T-helper 1 cell (primary cell): ENCODE measurements at places on chromosomes 5 and 9.

DNA sequence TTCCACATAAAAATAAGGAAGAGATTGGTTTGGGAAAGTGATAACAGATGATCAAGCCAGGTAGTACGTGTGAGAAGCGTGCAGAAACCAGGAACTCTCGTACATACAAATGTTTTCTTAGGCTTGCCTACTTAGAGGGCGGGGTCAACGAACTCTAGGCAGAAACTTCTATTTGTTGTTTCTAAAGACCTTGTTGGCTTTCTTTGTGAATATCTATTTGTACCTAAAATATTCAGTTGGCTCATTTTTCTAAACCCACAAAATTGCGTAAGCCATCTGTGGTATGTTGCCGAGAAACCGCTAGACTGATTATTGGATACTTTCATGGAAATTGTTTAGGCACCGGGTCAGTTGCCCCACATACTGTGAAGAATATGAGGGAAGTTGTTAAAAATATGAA lies 458.5 kb downstream of the MAT2B start:
- DNase-seq, result no peak

DNA sequence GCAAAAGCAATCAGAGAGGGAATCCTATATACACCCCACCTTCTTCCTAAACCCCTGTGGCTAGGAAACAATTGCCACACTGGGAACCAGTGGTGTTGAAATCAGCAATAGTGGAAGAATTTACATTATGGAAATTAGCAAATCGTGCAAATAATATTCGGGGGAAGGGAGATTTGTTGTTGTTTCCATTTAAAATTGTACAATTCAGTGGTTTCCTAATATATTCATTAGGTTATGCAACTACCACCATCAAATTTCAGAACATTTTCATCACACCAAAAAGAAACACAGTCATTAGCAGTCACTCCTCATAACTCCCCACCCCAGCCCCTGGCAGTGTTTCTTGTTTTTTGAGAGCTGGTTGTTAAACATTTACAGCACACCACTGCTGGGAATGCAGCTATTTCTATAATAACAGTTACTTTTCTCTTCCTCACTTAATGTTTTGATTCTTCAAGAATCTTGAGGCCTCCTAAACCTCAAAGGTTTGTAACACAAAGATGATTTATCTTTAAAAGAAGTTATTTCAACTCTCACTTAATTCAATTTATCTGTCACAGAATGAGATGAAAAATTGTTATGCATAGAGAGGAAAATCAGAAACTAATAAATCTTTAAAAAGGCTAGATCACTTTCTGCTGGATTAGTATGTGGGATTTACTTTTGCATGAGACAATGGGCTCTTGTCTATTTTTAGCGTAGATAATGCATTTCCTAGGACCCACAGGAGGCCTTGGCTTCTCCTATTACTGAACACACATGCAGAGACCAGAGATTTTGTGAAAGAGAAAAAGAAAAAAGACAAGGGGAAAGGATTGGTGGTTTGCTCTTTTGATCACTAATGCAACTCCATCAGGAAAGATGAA lies 91.8 kb upstream of the DAPK1 start:
- no peak for DNase-seq

GRCh38 chr5:180159756-180160155 lies 49.3 kb downstream of the RASGEF1C start:
- no peak for DNase-seq

DNA sequence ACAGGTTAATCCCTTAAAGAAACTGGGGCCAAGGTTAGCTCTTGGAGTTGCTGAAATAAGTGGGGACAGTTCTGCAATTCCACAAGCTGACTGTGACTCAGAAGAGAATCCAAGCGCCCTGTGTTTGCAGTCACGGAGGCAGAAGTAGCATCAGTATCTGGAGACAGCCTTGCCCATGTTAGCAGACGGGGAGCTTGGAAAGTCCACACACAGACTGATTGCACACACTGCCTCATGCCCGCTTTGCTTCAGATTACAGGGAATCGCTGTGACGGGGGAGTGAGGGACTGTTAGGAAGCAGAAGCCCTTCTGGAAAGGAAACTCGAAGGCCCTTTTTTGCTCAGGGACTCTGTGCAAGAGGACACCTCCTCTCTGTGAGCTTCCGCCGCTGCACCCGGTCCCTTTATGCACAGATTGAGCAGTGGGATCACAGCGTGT lies 30.9 kb upstream of the PPP1R26 start:
- no peak for DNase-seq

DNA sequence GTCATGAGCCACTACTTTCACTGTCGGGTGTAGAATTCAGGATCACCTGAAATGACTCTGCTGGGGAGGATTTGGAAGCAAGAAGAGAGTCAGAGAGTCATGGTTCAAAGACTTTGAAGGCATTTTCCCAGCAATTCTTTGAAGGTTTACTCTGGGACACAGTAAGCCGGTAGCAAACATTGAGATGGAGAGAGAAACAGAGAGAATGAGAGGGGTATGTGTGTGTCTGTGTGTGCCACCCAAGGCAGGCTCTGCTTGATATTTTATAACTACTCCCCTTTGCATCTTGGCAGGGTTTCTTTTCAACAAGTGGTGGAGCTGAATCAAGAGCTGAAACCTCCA lies 89.8 kb downstream of the ANKRD55 start:
- no peak for DNase-seq

DNA sequence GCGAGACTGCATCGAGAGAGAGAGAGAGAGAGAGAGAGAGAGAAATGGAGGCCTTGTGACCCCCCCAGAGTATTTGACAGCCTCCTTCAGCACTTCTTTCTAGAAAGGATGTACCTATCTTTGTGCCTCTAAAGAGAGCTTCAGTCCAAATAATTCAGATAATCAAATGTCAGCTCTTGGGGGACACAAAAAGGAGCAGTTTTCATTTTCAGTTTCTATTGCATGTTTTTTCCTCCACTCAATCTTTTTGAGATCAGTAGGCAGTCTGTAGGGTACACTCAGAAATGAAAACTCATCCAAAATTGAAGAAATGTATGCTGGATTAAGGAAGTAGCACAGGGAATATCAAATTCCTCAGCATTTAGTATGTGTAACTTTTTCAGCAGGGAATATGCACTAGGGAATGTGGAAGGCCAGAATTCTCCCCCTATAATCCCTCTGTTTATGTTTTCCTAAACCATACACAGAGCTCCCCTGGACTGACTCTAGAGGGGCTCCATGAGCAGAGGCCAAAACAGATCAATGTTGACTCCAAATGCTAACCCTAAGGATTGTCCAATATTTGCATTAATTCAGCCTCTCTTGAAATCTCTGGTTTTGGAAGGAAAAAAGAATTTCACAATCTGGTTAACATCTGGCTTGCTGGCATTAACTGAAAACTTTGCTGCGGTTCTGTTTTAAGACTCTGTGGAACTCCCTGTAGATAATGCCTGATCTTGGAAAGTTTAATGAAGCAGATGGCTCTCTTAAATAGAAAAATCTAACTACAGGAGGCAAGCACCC lies 250.1 kb downstream of the CEMIP2 start:
- no peak for DNase-seq

GRCh38 chr9:78296201-78296892 lies 578 bp upstream of the PSAT1 start:
- no peak for DNase-seq

- peak; percentile 23 for DNase-seq
These were observed 250.9 kb downstream of the CD180 start for GRCh38 chr5:66945389-66946349.

DNA sequence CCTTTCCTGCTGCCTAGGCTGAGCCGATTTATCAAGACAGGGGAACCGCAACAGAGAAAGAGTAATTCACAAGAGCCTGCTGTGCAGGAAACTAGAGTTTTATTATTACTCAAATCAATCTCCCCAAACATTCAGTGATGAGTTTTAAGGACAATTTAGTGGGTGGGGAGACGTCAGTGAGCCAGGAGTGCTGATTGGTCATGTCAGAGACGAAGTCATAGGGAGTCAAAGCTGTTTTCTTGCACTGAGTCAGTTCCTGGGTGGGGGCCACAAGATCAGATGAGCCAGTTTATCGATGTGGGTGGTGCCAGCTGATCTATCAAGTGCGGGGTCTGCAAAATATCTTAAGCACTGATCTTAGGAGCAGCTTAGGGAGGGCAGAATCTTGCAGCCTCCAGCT lies 19.0 kb downstream of the SNX24 start:
- DNase-seq, result peak; percentile 66

DNA sequence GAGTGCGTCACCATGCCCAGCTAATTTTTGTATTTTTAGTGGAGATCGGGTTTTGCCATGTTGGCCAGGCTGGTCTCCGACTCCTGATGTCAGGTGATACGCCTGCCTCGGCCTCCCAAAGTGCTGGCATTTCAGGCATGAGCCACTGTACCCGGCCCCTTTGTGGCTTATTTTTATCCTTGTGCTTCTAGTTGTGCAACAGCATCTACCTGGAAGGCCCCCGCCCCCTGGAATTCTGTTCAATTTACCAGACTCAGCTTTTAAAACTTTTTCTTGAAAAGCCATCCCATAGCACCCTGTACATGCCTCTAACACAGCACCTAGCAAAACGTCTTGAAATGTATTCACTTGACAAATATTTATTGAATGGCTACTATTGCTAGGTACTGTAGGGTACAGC lies 9.7 kb upstream of the GPBP1 start:
- no peak for DNase-seq

GRCh38 chr9:34992376-34992951 lies 2.9 kb downstream of the DNAJB5 start:
- DNase-seq, result no peak

DNA sequence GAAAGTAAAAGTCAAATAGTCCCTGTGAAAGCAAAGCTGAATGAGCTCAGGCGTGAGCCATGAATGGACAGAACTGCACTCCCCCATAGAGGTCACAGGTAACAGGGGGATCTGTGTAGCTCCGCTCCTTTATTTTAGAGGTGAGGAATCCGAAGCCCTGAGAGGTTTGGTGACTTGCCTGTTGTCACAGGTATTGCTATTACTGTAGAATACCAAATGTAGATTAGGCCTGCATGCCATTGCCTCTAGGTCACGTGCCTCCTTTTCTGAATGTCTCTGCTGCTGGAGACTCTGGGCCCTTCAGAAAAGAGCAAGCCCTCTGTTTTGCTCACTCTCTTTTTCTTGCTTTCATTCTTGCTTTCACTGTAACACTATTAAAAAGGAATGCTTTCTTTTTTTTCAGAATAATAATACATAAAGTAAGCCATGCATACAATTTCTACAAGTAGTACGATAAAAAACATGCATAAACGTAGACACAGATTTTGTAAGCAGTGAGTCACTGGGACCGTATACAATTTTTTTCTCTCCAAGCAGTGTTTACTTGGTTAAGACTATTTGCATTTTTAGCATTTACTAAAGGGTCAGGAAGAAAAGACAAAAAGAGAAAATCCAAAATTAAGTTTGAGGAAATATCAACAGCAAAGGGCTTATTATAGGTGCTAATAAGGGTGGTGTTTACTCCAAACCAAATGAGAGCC lies 568.7 kb upstream of the ADAMTS16 start:
- no peak for DNase-seq

GRCh38 chr9:137031904-137032640 lies at the start of gene FUT7:
TSS of gene FUT7 (minus strand) at chr9:137032088. CDS start at chr9:137031991, 97 bp downstream.
- no peak for DNase-seq

DNA sequence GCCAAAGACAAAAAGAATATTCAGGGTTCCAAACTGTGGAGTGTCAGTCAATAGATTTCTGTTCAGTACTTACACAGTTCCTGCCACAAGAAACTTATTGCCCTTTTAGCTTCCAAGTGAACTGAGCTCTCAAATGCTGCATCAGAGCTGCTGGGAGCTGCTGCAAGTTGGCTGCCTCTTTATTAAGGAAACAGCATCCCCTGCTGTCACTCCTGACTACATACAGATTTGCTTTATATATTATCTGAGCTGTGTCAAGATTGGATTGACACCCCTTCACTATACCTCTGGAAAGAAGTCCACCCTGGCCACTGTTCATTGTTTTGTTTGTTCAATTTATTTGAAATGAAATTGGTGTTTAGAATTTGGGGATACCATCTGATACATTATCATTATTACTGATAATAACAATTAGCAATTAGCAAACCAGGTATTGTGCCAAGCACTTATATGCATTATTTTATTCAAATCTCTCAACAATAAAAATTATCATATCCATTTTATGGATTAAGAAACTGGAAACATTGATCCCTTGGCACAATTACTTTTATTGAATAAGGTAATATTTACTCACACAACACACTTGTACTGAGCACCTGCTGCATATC lies 16.4 kb upstream of the C5orf58 start:
- DNase-seq, result no peak

GRCh38 chr5:10539687-10539998 lies 24.2 kb upstream of the ANKRD33B start:
- no peak for DNase-seq

- DNase-seq, result no peak
These were observed 87.4 kb downstream of the SGCD start for GRCh38 chr5:156414391-156414790.

DNA sequence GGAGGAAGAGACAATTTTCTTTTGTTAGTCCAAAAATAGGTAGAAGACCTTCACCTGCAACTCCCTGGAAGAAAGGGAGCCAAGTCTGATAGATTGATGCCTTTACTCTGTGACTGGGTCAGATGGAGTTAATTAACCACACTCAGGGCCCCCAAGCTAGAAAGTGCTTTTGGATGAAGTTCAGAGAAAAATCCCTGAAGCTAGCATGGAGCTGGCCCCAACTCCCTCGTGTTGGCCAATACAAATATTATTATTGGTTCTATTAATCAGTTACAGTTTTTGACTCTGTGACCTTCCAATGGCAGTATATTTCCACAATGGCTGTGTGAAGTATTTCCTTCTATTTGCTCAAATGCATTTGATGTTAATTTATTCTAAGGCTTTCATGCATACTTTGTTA lies 1753.5 kb downstream of the EFNA5 start:
- DNase-seq, result no peak
